Panc1 (cell line): ENCODE measurements at places on chromosomes 1 and 21. TPM values are rescaled to one million over a fixed set of nuclear protein-coding genes. Genes with fewer than 3 reads are reported as not detected.

DNA sequence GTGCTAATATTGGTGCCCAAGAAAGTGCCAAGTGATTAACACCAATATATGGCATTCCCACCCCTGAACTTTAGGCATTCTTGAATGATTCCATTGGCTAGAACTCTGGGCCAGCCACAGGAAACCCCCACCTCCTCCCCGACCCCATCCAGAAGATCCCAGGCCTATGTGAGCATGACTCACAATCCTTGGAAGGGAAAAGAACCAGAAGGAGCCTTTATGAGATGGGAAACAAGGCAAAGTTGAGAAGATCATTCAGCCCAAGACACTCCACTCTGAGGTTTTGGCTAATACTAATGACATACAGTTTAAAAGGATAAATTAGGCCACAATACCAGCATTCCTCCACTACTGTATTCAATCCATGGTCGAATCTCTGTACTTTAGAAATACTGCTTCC, 21.8 kb downstream of the ELK4 start:
- DNase-seq = no peak
- 0 out of 2 replicates have a peak, but pooled peaks cover 6% of the 10 kb centered on the region for H3K4me1 ChIP-seq

SLC44A3 gene
- 1.3 TPM for total RNA-seq

DNA sequence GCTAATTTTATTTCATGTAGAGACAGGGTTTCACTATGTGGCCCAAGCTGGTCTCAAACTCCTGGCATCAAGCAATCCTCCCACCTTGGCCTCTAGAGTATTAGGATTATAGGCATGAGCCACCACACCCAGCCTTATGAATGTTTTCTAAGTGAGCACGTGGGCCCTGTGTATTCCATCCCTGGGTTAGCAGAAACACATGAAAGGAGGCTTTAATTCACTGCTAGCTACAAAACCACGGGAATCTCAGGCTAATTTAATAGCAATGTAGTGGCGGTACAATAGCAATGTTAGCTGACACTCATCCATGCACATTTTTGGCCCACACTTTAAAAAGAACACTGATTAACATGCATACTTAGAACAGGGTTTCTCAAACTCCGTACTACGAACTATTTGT, 32.0 kb downstream of the VTCN1 start:
- no peaks in the 10 kb centered on the region for H3K4me1 ChIP-seq
- DNase-seq = no peak
- H3K36me3 ChIP-seq = no peaks in the 10 kb centered on the region
- H3K4me3 ChIP-seq = no peak overlapping the region
- H3K27me3 ChIP-seq = no peaks in the 10 kb centered on the region

GRCh38 chr1:3541465-3541864, 69.8 kb downstream of the MEGF6 start:
- DNase-seq = no peak
- no peaks in the 10 kb centered on the region for H3K36me3 ChIP-seq
- no peak overlapping the region; the same call in 1 of the 2 replicates for H3K27ac ChIP-seq
- no peak overlapping the region for H3K4me3 ChIP-seq

GRCh38 chr1:184036517-184036949, 995 bp downstream of the COLGALT2 start:
- DNase-seq = no peak
- peaks cover 5% of the 10 kb centered on the region; the same call in 1 of the 2 replicates for H3K4me1 ChIP-seq
- H3K27me3 ChIP-seq = peaks cover 9% of the 10 kb centered on the region; the same call in 1 of the 2 replicates
- H3K36me3 ChIP-seq = no peaks in the 10 kb centered on the region; the same call in 1 of the 2 replicates
- H3K27ac ChIP-seq = no peak overlapping the region
- peak overlapping the region; percentile 47 for H3K4me3 ChIP-seq

- no peaks in the 10 kb centered on the region for H3K36me3 ChIP-seq
- no peak overlapping the region for H3K4me3 ChIP-seq
- no peaks in the 10 kb centered on the region for H3K4me1 ChIP-seq
- H3K27ac ChIP-seq = no peak overlapping the region
- no peaks in the 10 kb centered on the region for H3K27me3 ChIP-seq
Observed at GRCh38 chr1:201603613-201604232, 64.8 kb downstream of the NAV1 start.

DNA sequence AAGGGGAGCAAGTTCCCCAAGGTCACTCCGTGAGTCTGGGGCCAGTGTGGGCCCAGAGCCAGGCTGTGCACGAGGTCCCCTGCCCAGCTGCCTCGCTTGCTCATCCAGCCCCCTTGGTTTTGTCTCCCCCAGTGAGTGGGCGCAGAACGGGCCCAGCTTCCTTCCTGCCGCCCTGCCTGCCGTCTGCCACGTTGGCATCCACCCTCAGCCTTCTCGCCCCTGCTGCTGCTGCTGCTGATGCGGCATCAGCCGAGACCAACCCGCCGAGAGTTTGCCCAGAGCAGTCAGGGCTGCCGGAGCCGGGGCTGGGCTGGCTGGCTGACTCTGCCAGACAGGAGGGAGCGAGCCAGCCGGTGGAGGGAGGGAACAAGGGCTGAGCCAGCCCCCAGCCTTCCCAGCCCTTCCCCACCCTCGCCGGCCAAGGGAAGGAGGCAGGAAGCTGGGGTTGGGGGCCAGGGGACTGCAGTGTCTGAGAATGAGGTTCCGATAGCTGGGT, 31.4 kb upstream of the WASF2 start:
- H3K36me3 ChIP-seq = no peaks in the 10 kb centered on the region
- H3K4me1 ChIP-seq = peaks cover 20% of the 10 kb centered on the region
- no peak overlapping the region for H3K4me3 ChIP-seq
- DNase-seq = no peak

DNA sequence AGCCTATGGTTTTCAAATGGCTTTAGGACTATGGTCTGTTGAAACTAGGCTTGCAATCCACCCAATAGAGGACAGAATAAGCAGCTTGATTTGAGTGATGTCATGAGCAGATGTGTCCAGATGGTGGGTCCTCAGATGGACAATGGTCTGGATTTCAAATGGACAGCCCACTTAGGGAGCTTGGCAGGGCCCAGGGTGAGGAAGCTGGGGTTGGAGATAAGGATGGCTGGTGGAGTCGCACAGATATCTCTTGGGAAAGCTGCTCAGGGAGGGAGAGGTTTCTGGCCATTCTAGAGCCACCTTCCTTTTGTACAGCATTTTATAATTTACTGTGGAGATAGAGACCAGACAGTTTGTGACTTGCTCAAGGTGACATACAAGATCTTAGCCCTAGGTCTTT, 55.0 kb downstream of the NFASC start:
- H3K27ac ChIP-seq = no peak overlapping the region
- no peak for DNase-seq
- H3K36me3 ChIP-seq = no peaks in the 10 kb centered on the region
- peaks cover 8% of the 10 kb centered on the region for H3K4me1 ChIP-seq

DNA sequence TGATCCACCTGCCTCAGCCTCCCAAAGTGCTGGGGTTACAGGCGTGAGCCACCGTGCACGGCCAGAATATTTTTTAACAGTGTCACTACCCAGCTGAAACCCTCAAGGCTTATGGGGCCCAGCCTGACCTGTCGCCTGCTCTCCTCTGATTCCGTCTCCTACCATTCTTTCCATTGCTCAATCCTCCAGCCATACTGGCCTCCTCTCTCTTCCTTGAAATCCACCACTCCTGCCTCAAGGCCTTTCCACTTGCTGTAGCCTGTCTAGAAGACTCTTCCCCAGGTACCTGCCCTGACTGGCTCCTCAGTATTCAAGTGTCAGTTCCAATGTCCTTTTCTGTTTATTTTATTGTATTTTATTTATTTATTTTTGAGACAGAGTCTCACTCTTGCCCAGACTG, 53.9 kb downstream of the YARS1 start:
- H3K4me1 ChIP-seq = peaks cover 94% of the 10 kb centered on the region
- DNase-seq = no peak
- H3K36me3 ChIP-seq = no peaks in the 10 kb centered on the region
- H3K27ac ChIP-seq = peak overlapping the region; percentile 69; the same call in 1 of the 2 replicates

- no peak overlapping the region for H3K27ac ChIP-seq
- no peaks in the 10 kb centered on the region for H3K36me3 ChIP-seq
- no peaks in the 10 kb centered on the region for H3K27me3 ChIP-seq
- H3K4me3 ChIP-seq = no peak overlapping the region
- H3K4me1 ChIP-seq = no peaks in the 10 kb centered on the region
Observed at GRCh38 chr1:67893126-67893495, 59.8 kb upstream of the GNG12 start.

- no peaks in the 10 kb centered on the region for H3K36me3 ChIP-seq
- no peak overlapping the region for H3K4me3 ChIP-seq
- H3K27ac ChIP-seq = no peak overlapping the region
- no peaks in the 10 kb centered on the region for H3K27me3 ChIP-seq
Observed at GRCh38 chr1:46547481-46548383, 3.7 kb downstream of the KNCN start.

- H3K27ac ChIP-seq = no peak overlapping the region
- H3K4me3 ChIP-seq = no peak overlapping the region
- no peaks in the 10 kb centered on the region for H3K27me3 ChIP-seq
- H3K4me1 ChIP-seq = no peaks in the 10 kb centered on the region
- H3K36me3 ChIP-seq = no peaks in the 10 kb centered on the region
Observed at GRCh38 chr1:43241413-43241836, 28.4 kb upstream of the TMEM125 start.

GRCh38 chr1:27668121-27668807, 3.7 kb downstream of the IFI6 start:
- H3K4me3 ChIP-seq = no peak overlapping the region
- DNase-seq = no peak
- no peaks in the 10 kb centered on the region for H3K36me3 ChIP-seq
- no peak overlapping the region for H3K27ac ChIP-seq
- no peaks in the 10 kb centered on the region for H3K27me3 ChIP-seq

- H3K27ac ChIP-seq = peak overlapping the region; percentile 97
- H3K27me3 ChIP-seq = no peaks in the 10 kb centered on the region
- no peaks in the 10 kb centered on the region; the same call in 1 of the 2 replicates for H3K36me3 ChIP-seq
- no peak for DNase-seq
- peak overlapping the region; percentile 79 for H3K4me3 ChIP-seq
Observed at GRCh38 chr1:40690771-40691537, 550 bp upstream of the NFYC start.

LPAR3 gene
- total RNA-seq = 6.3 TPM

CFHR5 gene
- not detected for total RNA-seq

NDC1 gene
- total RNA-seq = 44.4 TPM

DNA sequence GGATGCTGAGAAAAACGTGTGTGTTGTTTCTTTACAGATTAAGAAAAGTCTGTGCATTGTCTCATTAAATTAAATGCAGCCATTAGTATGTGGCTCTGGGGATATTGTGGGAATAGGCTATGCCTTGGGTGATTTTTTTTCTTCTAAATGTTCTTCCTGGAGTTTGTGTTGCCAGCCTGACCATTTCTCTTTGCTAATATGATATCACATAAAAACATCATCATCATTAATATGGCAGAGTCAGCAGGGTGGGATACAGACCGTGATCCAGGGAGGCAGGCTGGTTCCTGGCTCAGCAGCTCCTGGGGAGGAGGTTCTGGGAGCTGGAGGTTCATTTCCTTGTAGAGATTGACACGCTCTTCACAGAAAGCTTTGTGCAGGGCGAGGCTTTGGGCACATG, 60.7 kb upstream of the SELENON start:
- H3K36me3 ChIP-seq = no peaks in the 10 kb centered on the region
- 0 out of 2 replicates have a peak, but pooled peaks cover 2% of the 10 kb centered on the region for H3K27me3 ChIP-seq
- peaks cover 5% of the 10 kb centered on the region; the same call in 1 of the 2 replicates for H3K4me1 ChIP-seq
- no peak for DNase-seq
- no peak overlapping the region for H3K4me3 ChIP-seq

DNA sequence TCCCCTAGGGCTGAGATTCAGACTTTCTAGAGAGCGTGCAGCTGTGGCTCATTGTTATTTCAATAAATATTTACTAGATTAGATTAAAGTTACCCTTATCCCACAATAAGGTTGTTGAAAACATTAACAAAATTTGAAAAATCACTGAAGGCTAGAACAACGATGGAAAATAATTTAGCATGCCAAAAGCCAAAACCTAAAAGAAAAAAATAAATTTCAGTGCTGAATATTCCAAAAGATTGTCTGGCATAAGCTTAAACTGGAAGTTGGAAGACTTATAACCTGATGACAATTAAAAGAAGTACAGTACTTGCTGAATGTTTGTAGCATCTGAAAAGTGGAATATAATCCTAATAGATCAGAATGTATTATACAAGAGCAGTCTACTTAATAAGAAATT, 221.3 kb downstream of the USH2A start:
- H3K36me3 ChIP-seq = no peaks in the 10 kb centered on the region
- no peak overlapping the region for H3K27ac ChIP-seq
- H3K4me1 ChIP-seq = no peaks in the 10 kb centered on the region
- H3K4me3 ChIP-seq = no peak overlapping the region
- no peaks in the 10 kb centered on the region for H3K27me3 ChIP-seq
- no peak for DNase-seq

- no peak for DNase-seq
- no peaks in the 10 kb centered on the region for H3K4me1 ChIP-seq
- H3K36me3 ChIP-seq = peaks cover 6% of the 10 kb centered on the region
- H3K27me3 ChIP-seq = no peaks in the 10 kb centered on the region
Observed at GRCh38 chr1:54220004-54220811, 20.2 kb downstream of the MRPL37 start.

- H3K4me1 ChIP-seq = no peaks in the 10 kb centered on the region
- peak overlapping the region; percentile 16 for H3K4me3 ChIP-seq
- H3K27me3 ChIP-seq = peaks cover 3% of the 10 kb centered on the region; the same call in 1 of the 2 replicates
- DNase-seq = no peak
- H3K27ac ChIP-seq = no peak overlapping the region
Observed at GRCh38 chr21:31873275-31873695, 465 bp downstream of the HUNK start.

DNA sequence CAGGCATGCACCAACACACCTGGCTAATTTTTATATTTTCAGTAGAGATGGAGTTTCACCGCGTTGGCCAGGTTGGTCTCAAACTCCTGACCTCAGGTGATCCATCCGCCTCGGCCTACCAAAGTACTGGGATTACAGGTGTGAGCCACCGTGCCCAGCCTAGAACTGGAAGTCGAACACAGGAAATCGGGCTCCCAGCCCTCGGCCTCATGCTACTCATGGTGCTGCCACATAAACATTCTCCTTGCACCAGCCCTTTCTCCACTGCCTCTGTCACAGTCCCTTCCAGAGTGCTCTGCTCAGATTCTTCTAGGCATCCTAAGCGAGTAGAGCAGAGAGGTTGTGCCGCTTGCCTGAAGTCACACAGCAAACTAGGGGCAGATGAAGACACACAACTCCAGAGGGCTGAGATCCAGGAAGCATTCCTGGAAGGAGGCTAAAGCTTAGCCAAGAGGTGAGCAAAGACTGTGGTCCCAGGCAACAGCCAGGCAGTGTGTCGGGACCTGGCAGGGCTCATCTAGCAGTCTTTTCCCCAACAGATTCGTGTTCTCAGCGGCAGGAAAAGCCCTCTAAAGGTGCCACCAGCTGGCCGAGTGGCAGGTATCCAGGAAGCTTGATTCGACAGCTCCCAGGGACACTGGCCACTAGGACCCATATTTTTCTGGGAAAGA, 29.6 kb upstream of the NPPB start:
- no peaks in the 10 kb centered on the region for H3K4me1 ChIP-seq
- no peaks in the 10 kb centered on the region for H3K27me3 ChIP-seq
- no peak for DNase-seq
- no peaks in the 10 kb centered on the region for H3K36me3 ChIP-seq

DNA sequence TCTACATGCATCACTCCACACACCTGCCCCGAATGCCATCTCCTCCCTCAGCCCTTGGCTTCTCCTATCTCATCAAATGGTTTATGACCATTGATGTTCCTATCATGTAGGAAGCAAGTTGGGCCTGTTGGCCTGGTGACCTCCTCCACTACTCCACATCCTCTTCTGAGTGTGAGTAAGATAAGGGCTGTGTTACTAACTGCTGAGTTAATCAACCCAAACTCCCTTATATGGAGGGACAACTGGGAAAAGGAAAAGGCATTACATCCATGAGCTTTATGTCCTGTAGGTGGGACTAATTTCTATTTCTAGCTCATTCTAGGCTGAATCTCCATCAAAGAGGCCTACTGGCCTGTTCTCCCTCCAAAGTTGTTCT, 57.6 kb downstream of the WLS start:
- no peaks in the 10 kb centered on the region for H3K36me3 ChIP-seq
- no peak overlapping the region for H3K27ac ChIP-seq
- peak; percentile 52 for DNase-seq
- no peak overlapping the region for H3K4me3 ChIP-seq

- H3K27ac ChIP-seq = no peak overlapping the region
- no peak for DNase-seq
- no peaks in the 10 kb centered on the region for H3K27me3 ChIP-seq
- H3K36me3 ChIP-seq = no peaks in the 10 kb centered on the region
Observed at GRCh38 chr1:117679299-117679698, 73.5 kb downstream of the TENT5C start.
